ENCODE measurements at places on chromosomes 3 and 15.

- H3K4me3 ChIP-seq = no peak overlapping the region
- no peak for DNase-seq
- peaks cover 19% of the 10 kb centered on the region for H3K27me3 ChIP-seq
- no peak overlapping the region for H3K27ac ChIP-seq
- no peaks in the 10 kb centered on the region for H3K4me1 ChIP-seq
- H3K36me3 ChIP-seq = no peaks in the 10 kb centered on the region
These were observed 39.3 kb downstream of the LRRK1 start for GRCh38 chr15:100958326-100959065.

DNA sequence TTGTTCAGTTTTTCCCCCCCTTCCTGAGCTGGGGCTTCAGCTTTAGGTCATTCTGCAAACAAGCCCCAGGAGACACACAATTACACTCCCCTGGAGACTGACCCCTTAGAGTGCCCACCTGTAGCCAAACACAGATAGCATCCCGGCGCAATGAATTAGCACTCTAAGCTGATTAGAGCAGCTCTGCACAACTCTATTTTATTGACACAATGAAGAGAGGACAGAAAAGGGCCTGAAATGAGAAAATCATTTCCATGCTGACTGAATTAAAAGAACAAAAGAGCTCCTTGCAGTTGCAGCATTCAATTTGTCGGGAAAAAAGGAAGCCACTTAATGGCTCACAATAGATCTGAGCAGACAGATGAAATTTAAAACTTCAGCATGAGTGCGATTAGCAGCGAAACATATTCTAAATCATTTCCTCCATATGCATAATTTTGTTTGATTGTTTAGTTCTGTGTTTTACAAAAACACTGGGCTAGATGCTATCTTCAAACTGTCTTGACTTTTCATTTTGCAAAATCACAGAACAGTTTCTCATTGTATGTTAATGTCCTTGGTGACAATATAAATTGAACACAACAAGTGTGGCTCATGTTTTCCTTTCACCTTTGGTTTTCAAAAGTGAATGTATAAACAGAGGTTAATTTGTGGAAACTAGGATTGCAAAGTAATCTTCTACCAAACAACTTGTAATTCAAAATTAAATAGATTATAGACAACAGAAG lies 308.6 kb downstream of the MECOM start:
- no peaks in the 10 kb centered on the region for H3K36me3 ChIP-seq
- no peaks in the 10 kb centered on the region for H3K4me1 ChIP-seq
- DNase-seq = no peak
- H3K27me3 ChIP-seq = peaks cover 26% of the 10 kb centered on the region
- no peak overlapping the region for H3K27ac ChIP-seq

- H3K36me3 ChIP-seq = peaks cover 63% of the 10 kb centered on the region
- DNase-seq = no peak
- H3K27me3 ChIP-seq = no peaks in the 10 kb centered on the region
- H3K4me1 ChIP-seq = peaks cover 36% of the 10 kb centered on the region
These were observed 20.8 kb downstream of the SELENOT start for GRCh38 chr3:150623945-150624344.

DNA sequence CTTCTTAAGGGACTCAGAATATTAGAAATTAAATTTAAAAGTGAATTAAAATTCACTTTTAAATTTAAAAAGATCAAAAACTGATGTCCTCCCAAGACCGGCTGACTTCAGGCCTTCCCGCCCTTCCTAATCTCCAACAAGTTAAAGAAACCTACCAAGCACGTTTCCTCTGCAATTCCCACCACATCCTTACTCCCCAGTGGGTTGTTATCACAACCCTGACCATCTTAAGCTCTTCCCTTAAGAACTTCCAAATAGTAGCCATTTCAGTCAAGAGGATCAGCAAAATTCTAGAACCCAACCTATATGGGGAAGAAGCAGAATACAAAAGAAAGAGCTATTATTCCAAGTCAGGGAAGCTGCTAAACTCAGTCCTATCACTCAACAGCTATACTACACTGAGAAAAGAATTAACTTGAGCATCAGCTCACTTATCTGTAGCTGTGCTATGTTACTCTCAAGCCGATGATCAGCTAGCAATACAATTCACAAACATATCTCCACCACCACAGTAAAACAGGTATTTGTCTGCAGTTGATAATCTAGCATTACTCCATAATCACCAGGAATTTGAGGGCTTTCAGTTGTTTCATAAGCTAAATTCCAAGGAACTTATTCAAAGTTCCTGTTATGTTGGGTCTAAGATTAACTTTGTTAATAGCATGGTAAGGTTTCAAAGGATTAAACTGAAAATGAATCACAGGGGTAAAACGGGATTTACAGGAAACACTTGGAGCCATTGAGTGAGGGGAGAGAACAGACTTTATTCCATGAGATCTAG lies 14.3 kb downstream of the ABCC5 start:
- H3K27me3 ChIP-seq = no peaks in the 10 kb centered on the region
- no peak overlapping the region for H3K27ac ChIP-seq
- no peak for DNase-seq
- no peak overlapping the region for H3K4me3 ChIP-seq

DNA sequence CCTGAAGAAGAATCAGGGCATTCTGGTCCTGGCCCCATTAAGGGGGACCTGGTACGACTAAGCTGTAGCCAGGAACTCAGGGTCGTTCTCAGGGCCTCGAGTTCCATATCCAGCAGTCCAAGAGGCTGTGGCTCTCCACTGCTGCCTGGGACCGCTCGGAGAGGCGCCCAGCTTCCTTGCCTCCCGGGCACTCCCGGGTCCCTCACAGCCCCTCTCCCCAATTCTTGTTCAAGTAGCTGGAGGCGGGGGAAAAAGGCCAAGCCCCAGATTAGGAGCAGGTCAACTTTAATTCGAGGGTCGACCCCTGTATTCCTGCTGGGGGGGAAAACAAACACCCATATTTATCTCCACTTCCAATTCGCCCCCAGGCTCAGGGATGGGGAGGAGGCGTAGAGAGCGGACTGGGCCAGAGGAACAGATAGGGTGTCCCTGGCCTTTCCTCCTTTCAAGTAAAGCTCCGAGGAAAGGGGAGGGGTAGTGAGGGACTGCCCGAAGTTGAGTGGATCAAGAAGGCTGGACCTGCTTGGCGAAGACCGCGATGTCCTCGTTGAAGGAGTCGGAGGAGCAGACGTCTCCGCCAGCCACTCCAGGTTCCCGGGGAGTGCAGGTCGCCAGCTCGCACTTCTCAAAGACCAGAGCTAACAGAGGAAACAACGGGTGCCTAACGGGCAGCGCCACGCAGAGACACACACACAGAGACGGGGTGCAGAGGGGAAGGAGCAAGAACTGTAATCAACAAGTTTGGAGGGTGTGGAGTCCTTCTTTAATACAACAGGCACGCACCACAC lies 4.4 kb downstream of the MEIS2 start:
- peak overlapping the region; percentile 31 for H3K4me3 ChIP-seq
- DNase-seq = no peak
- H3K27ac ChIP-seq = peak overlapping the region; percentile 41
- peaks cover 28% of the 10 kb centered on the region for H3K4me1 ChIP-seq
- peaks cover 25% of the 10 kb centered on the region for H3K36me3 ChIP-seq

GRCh38 chr3:165919284-165919683 lies 82.1 kb upstream of the BCHE start:
- no peak overlapping the region for H3K4me3 ChIP-seq
- no peaks in the 10 kb centered on the region for H3K27me3 ChIP-seq
- H3K36me3 ChIP-seq = peaks cover 13% of the 10 kb centered on the region
- H3K4me1 ChIP-seq = no peaks in the 10 kb centered on the region
- DNase-seq = no peak
- H3K27ac ChIP-seq = no peak overlapping the region

GRCh38 chr3:69823743-69824142 lies 84.5 kb downstream of the MITF start:
- no peaks in the 10 kb centered on the region for H3K27me3 ChIP-seq
- no peaks in the 10 kb centered on the region for H3K36me3 ChIP-seq
- DNase-seq = no peak
- H3K4me1 ChIP-seq = no peaks in the 10 kb centered on the region
- H3K27ac ChIP-seq = no peak overlapping the region

GRCh38 chr15:42590619-42591237 lies 15.3 kb downstream of the STARD9 start:
- H3K36me3 ChIP-seq = peaks cover 11% of the 10 kb centered on the region
- H3K27ac ChIP-seq = no peak overlapping the region
- H3K27me3 ChIP-seq = no peaks in the 10 kb centered on the region
- no peak overlapping the region for H3K4me3 ChIP-seq
- H3K4me1 ChIP-seq = no peaks in the 10 kb centered on the region
- no peak for DNase-seq

- no peak for DNase-seq
- H3K36me3 ChIP-seq = peaks cover 12% of the 10 kb centered on the region
- no peak overlapping the region for H3K27ac ChIP-seq
- H3K27me3 ChIP-seq = no peaks in the 10 kb centered on the region
- no peak overlapping the region for H3K4me3 ChIP-seq
These were observed 30.1 kb upstream of the IP6K2 start for GRCh38 chr3:48747015-48747615.

DNA sequence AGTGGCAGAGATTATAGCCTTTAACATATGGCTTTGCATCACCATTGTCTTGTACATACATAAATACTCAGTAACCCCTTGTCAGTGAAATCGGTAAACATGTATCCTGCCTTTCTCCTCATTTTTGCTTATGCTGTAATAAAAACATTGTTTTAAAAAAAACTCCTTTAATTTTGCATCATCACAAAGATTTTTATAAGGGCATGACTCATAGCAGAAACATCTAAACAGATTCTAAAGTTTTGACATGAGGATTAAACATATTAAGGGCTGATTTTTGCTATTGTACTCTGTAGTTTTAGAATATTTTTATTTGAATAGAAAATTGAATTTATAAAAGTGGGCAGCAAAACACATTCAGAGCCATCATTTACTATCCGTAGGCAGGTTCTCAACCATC lies 275.9 kb downstream of the ZIC4 start:
- H3K27me3 ChIP-seq = no peaks in the 10 kb centered on the region
- no peak overlapping the region for H3K4me3 ChIP-seq
- H3K4me1 ChIP-seq = no peaks in the 10 kb centered on the region
- no peaks in the 10 kb centered on the region for H3K36me3 ChIP-seq
- no peak for DNase-seq
- no peak overlapping the region for H3K27ac ChIP-seq

DNA sequence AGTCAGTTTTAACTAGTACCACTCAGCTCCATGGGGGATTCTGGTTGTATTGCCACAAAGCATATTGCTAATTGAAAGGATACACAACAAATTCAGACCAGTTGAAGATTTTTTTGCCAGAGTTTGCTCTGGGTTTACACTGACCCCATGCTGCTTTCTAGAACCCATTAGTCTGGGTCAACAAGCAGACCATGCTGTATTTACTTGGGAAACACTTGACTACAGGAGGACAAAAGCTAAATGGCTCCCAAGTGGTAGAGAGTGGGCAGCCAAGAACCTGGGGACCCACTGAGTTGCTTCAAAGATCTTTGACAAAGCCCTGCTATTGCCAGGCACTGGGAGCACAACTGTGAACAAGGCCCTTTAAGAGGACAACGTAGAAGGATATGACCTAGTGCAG lies 86.8 kb upstream of the PSMD6 start:
- peaks cover 8% of the 10 kb centered on the region for H3K36me3 ChIP-seq
- H3K27me3 ChIP-seq = peaks cover 7% of the 10 kb centered on the region
- H3K4me3 ChIP-seq = no peak overlapping the region
- no peak for DNase-seq

GRCh38 chr3:114442246-114442645 lies 148.4 kb downstream of the TIGIT start:
- DNase-seq = no peak
- H3K4me1 ChIP-seq = peaks cover 15% of the 10 kb centered on the region
- no peak overlapping the region for H3K27ac ChIP-seq
- H3K27me3 ChIP-seq = no peaks in the 10 kb centered on the region
- H3K36me3 ChIP-seq = no peaks in the 10 kb centered on the region
- H3K4me3 ChIP-seq = no peak overlapping the region

GRCh38 chr3:189720736-189721417 lies 89.7 kb downstream of the TP63 start:
- no peak overlapping the region for H3K4me3 ChIP-seq
- no peaks in the 10 kb centered on the region for H3K27me3 ChIP-seq
- no peaks in the 10 kb centered on the region for H3K36me3 ChIP-seq
- no peak overlapping the region for H3K27ac ChIP-seq
- DNase-seq = no peak

DNA sequence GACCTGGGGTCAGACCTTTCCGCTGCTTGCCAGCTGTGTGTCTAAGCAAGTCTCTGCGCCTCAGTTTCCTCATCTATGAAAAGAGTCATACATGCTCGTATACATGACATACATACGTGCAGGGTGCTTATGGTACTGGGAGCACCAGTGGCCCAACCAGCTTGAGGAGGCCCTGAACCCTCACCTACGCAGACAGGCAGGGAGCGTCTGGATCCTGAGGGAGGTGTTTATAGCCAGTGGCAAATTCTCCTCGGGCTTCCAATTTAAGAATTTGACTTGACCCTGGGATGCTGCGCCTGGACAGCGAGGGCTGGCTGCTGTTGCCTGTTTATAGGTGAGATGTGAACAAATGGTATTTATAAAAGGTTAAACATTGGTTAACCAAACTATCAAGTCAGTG lies 17.7 kb upstream of the FGD5 start:
- no peaks in the 10 kb centered on the region for H3K36me3 ChIP-seq
- H3K4me1 ChIP-seq = peaks cover 6% of the 10 kb centered on the region
- H3K27me3 ChIP-seq = peaks cover 16% of the 10 kb centered on the region
- H3K27ac ChIP-seq = no peak overlapping the region

GRCh38 chr3:173030273-173030672 lies 110.8 kb downstream of the SPATA16 start:
- H3K4me1 ChIP-seq = no peaks in the 10 kb centered on the region
- no peak for DNase-seq
- H3K4me3 ChIP-seq = no peak overlapping the region
- no peaks in the 10 kb centered on the region for H3K27me3 ChIP-seq
- no peaks in the 10 kb centered on the region for H3K36me3 ChIP-seq

DNA sequence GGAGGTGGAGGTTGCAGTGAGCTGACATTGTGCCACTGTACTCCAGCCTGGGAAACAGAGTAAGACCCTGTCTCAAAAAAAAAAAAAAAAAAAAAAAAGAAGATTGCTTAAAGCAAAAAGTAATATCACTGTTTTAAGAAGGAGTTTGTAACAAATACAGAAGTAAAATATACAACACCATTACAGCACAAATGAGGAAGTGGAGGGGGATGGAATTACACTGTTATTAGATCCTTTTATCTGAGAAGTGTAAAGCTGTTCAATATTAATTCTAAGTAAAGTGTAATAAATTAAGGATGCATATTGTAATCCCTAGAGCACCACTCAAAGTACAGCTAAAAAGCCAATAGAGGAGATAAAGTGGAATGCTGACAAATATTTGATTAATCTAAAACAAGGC lies 47.0 kb upstream of the SNRPA1 start:
- peaks cover 3% of the 10 kb centered on the region for H3K36me3 ChIP-seq
- DNase-seq = no peak
- H3K4me1 ChIP-seq = no peaks in the 10 kb centered on the region
- H3K27me3 ChIP-seq = peaks cover 31% of the 10 kb centered on the region
- no peak overlapping the region for H3K4me3 ChIP-seq
